Fibroblast of skin of left biceps (primary cell): ENCODE measurements at places on chromosomes 5 and 9.

DNA sequence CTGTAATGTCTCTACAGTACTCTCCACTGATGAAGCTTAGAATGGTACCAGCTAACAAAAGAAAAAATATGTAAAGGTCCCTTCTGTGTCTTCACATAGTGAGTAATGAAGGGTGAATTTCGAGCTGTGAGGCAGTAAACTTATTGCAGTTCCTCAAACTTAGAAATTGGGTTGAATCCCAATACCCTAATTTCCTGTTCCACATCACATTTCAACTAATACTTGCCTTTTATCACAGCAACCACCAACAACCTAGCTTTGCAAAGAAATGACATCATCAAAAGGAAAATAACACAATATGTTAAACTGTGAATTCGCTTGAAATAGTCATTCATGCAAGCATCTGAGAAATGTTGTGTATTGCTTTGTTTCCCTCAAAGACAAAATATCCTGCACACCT lies 9.4 kb upstream of the TNFAIP8 start:
- no peak for DNase-seq

GRCh38 chr5:4984461-4984860 lies 155.7 kb upstream of the ADAMTS16 start:
- no peak for DNase-seq

- no peak for DNase-seq
Measured at GRCh38 chr5:122701640-122702523, 73.0 kb upstream of the SNX2 start.

DNA sequence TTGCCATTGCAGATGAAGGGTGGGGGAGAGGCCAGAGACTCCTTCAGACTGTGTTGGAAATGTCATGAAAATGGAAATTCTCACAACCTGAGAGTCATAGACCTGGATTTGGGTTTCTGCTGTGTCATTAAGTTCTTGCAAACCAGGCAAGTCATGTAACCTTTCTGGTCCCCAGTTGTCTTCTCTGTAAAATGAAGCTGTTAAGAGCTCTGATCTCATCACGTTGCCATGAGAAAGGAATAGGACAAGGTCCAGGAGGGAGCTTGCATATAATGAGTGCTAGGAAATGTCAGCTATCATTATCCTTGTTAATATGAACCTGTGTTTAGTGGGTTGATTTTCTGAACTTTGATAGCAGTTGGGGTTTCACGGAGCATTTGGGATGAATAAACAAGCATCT lies 59.1 kb downstream of the FGF1 start:
- DNase-seq = no peak

DNA sequence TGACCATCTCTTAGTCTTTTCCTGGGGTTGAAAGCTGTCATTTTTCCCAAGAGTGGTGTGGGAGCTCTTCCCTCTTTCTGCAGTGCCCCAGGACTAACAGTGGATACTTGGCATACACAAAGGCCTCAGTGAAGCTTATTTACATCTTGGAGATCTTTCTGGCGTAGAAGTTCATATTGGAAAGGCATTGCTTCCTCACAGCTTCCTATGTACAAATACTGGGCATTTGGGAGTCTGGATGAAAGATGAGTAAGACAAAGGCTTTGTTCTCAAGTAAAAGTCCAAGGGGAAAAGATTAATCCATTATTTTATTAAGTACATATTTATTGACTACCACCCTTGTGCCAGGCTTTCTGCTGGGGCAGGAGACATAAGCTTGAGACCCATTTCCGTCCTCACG lies 22.0 kb downstream of the MAP3K1 start:
- no peak for DNase-seq

DNA sequence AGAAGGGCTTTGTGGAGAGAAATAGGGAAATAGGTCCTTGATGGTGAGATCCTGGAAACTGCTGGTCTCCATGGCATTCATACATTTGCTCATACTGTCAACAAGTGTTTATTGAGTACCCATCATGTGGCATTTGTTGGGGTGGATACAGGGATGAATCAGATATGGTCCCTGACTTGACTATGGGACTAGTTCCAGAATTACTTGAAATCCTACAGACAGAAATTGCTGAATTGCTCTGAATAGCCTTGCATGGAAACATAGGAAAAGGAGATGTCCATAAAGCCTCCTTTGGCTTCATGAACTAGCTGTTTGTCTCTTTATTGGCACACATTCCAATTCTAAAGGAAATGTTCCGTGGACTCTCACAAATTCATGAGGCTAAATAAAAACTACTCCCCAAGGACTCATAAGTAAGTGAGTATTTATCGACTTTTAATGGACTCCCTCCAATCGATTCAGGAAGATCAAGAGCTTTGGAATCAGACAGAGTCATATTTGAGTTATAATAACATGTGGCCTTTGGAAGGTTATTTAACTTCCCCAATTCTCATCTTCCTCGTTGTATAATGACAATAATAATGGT lies 122.4 kb upstream of the C6 start:
- DNase-seq = no peak

DNA sequence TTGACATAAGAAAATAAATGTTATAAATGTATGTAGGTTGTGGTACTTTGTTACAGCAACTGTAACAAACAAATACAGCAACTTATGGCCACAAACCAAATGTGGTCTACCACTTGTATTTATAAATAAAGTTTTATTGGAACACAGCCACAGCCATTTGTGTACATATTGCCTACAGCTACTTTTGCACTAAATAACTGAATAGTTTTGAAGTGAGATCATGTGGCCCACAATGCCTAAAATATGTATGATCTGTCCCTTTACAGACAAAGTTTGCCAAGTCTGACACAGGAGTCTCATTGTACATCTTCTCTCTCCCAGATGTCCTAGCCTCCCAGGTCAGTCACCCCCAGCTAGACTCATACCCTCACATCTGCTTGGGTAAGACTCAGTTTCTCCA lies 283.6 kb upstream of the PRDM9 start:
- no peak for DNase-seq

DNA sequence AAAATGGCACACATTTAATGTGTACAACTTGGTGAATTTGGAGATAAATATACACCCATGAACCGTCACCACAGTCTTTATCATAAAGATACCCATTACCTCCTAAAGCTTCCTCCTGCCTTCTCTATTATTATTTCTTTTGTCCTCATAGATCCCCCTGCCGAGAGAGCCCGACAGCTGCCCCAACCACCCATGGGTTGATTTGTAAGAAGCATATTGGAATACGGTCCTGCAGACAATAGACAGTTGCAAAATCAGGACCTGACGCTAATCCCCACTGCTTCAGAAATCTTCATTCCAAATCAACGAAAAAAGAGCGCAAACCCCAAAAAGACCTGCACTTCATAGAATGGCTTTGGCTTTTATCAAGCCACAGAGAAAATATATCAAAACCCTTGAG lies 697.5 kb downstream of the SEMA5A start:
- no peak for DNase-seq

DNA sequence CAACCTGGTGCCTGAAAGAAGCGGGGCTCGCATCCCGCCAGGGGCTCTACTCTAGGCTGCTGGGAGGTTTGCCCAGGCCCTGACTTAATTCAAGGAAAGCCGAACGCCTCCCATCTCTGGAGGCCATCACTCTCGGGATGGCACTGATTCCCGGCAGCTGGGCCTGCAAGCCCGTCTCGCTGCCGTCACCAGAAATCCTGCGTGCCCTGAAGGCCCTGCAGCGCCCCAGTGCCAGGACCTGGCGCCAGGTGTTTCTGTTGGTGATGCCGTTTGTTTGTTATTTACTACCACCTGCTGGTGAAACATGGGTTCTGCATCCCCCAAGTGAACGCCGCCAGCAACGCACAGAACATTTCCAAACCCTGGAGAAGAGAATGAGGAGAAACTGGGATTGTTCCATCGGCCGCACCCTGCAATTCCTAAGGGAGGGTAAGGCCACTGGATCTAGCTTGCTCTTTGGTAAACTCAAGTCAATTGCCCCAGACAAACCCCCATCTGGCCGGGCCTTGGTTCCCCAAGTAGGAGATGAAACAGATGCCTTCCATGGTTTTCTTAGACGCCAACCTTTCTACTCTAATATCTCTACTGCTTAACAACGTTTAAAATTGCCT lies 77.9 kb downstream of the AK8 start:
- peak; percentile 5 for DNase-seq

DNA sequence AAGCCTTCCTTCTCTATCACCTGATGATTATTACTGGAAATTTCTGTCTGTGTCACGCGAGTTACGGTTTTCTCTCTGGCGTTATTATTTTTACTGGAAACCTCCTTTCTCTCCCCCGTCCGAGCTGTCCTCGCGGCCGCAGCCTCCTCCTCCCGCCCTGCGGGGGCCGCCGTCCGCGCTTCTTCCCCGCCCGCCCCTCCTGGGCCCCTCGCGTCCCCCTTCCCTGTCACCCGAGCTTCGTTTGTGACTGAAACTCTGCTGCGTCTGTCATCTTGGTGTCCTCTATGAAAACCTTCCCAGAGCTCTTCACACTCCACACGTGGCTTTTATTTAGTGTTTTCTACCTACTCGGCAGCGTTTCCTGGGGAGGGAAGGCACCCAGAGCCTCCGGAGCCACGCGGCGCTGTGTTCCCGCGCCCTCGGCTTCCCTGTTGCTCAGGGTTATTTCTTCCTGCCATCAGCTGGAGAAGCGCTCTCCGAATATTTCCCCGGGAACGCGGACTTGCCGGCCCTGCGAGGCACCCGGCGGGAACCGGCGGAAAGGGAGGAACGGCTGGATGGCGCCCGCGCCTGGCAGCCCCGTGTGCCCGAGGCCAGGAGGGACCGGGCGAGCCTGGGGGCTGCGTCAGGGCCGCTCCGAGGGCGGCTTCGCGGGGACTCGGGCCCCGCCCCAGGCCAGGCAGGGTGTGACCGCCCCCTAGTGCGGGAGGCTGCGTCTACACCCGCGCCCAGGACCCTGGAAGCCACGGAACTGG lies 33.9 kb downstream of the TRIP13 start:
- no peak for DNase-seq

- DNase-seq = no peak
Measured at GRCh38 chr9:127763918-127764384, 14.5 kb downstream of the SH2D3C start.

DNA sequence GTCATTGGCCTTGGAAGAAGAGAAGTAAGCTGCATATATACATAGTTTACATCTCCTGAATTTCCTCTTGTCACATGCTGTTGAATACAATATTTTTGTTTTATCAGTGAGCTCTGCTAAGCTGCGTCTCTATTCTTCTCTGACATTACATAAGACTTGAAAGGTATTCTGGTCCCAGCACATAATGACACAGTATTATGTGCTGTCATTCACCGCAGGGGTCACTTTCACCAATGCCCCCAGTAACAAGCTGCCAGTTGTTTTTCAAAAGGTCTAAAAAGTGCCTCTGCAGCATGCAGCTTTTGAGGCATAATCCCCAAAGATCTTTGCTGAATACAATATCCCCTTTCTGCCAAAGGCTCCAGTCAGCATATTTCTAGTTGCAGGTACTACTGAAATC lies 349.0 kb upstream of the FAM174A start:
- no peak for DNase-seq

DNA sequence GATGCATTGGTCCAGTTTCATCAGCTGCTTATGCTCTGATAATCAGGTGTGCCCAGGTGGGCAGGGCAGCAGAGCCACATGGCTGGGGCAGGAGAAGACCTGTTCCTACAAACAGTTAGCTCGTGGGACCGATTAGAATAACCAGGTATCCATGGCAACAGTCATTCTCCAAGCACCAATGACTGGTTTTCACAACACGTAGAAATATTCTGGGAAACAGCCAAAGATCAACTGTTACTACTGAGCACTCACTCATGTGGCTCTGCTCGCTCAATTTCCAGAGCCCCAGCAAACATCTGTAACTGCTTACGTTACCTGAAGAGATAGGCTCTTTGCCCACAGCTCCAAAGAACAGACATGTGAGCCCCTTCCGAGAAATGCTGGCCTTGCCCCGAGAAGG lies 302.0 kb downstream of the AGTPBP1 start:
- no peak for DNase-seq

DNA sequence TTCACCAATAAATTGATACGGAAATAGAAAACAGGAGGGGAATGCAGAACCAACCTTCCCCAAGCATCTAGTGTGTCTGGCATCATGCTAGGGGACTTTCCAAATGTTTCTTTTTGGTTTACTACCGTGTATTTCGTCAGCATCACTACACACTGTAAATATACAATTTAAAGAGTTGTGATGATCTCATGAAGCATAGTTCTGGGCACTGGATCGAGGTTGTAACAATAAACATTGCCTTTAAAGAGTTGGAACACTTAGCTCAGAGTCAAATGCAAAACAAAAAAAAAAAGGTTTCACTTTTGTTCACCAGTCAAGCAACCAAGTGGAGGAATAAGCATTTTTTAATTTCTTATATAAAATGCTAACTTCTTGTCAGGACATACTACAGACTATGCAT lies 2.9 kb upstream of the SCAI start:
- DNase-seq = no peak

GRCh38 chr5:8884029-8884428 lies 661.8 kb downstream of the SEMA5A start:
- no peak for DNase-seq

DNA sequence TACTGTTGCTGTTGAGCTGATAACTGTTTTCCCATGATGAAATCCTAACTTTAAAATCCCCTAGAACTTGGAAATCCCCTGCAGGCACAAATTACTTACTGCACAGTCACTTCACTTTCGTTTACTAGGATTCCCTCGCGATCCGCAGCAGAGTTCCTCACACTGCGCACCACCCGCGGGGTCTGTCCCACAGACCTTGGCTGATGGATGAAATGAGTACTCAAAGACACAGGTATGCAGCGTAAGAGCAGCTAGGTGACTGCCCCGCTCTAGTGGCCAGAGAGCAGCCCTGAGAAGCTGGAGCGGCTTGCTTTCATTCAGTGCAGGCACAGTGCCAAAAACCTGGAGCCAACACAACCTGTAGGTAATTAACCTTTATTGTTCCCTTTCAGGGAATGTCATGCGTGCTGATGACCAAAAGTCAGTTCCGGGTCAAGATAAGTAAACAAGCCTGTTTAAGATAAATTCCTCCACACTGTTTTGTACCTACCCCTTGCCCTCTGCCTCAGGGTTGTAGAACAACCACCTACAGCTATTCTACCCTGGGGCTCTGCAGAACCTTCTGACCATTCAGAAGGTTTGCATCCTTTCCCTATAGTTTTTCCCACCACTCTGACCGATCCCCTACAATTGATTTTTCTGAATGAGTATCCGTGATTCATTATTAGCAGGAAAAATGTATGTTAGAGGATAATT lies 191.2 kb downstream of the CDH9 start:
- DNase-seq = no peak

DNA sequence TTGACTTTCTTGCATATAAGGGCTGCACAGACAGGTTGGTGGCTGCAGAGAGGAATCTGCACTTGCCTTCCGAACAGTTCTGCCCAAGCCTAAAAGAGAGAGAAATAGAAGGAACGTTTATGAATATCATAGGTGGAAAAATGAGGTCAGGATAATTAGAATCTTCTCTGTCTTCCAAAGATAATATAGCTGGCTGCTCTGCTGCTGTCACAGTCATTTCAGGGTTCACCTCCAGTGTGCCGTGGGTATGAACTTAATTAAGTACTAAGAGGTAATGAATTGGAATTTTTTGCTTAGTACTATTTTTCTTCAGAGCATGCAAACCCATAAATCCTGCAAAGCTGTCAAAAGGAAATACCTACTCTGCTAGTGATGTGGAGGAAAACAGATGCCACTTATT lies 82.2 kb downstream of the PRDM6 start:
- no peak for DNase-seq

GRCh38 chr9:23926368-23926767 lies 100.3 kb upstream of the ELAVL2 start:
- no peak for DNase-seq

- no peak for DNase-seq
Measured at GRCh38 chr5:74647096-74647495, 6.6 kb upstream of the ENC1 start.

- DNase-seq = no peak
Measured at GRCh38 chr5:97004423-97005060, 68.7 kb downstream of the LNPEP start.

GRCh38 chr5:97495301-97495700 lies 312.3 kb upstream of the RIOK2 start:
- DNase-seq = no peak
